ENCODE measurements at places on chromosomes 3 and 15.
A peak's percentile ranks its signal among the peaks of the same experiment; 100 is the strongest.

DNA sequence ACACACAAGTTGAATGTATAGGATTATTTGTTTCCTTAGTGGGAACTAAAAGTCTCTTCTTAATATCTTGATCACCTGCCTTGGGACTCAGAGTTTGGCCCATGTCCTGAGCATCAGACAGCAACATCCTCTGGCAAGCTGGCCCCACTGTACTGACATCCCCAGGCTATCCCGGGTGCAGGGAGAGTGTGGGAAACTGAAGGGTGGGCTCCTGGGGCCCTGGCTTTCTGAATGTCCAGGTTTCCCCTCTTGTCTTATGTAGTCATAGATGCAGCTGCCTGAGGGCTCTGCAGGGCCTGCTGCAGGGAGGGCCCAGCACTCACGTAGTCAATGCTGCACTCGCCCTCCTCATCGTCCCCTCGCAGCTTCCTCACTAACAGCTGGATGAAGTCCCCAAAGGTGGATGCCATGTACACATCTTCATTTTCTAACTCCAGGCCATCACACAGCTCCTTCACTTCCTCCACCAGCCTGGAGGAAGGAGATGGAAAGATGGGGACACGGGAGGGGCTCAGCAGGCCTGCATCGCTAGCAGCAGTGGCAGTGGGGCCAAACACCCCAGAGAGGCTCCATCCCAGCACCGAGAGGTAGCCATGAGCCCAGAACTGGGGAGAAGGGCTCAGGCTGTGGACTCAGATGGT lies 42.8 kb downstream of the ALDH1L1 start:
- no peak for DNase-seq

GRCh38 chr3:52470920-52471319 lies 15.5 kb downstream of the NISCH start:
- DNase-seq: no peak

DNA sequence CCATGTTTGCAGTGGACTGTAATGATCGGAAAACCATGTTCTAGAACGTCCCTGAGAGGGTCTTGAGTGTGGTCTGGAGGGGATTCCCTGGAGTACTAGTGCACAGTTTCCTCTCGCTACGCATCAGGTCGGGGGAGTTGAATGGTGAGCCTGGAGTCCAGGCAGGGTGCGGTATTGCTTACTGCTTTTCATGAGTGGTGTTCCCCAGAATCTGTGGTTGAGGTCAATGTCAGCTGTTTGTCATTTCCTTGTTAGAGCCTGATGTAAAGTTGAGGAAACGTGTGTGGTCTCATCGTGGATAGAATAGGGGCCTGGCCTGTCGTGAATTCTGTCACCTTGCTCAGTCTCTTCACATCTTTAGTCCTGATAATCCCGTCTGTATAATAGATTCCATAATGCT lies 328.2 kb upstream of the LRRFIP2 start:
- DNase-seq: no peak

- no peak for DNase-seq
Measured at GRCh38 chr3:8279886-8280550, 221.6 kb upstream of the LMCD1 start.

- no peak for DNase-seq
Measured at GRCh38 chr15:35987056-35987455, 441.1 kb upstream of the DPH6 start.

GRCh38 chr3:141476033-141476432 lies 10.8 kb upstream of the RASA2 start:
- no peak for DNase-seq

DNA sequence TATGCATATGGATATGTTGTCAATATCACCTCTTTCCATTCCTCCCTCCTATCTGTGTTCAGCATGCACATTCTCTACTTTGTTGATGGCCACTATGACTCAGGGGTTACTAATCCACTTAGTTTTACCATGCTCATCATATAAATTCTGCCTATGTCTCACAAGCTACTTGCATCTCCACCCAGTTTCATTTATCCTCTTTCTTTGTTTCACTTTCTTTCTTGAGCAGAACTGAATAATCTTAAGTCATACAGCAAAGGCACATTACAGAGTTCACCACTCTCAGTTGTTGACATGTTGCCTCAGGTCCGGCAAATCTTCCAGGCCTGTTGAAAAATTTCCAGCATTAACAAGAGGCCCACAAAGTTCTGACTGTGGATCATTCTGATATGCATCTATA lies 71.5 kb downstream of the SSR3 start:
- peak; percentile 72 for DNase-seq

DNA sequence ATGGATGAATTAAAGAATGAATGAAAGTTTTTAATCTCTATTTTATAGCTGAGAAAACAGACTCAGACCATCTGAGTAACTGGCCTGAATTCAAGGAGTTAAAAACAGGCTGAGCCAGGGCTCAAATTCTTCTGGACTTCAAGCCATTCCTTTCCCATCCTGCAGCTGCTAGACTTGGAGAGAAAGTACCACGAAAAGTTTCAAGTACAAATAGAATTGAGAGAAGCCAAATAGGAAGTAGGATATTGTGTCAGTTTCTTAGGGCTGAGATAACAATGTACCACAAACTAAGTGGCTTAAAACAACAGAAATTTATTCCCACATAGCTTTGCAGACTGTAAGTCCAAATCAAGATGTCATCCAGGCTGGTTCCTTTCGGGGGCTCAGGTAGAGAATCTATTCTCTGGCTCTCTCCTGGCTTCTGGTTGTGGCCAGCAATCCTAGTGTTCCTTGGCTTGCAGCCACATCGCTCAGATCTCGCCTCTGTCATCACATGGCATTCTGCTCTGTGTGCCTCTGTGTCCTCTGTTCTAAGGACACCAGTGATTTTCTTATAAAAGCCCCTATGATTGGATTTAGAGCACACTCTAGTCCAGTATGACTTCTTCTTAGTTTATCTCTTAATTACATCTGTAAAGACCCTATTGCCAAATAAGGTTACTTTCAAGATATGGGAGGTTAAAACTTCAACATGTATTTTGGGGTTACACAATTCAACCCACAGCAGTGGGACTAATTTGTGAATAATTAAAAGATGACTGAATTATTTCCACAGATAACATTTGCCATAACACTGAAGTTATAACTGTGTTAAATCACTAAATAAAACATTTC lies 25.7 kb upstream of the GOLIM4 start:
- peak; percentile 27 for DNase-seq

DNA sequence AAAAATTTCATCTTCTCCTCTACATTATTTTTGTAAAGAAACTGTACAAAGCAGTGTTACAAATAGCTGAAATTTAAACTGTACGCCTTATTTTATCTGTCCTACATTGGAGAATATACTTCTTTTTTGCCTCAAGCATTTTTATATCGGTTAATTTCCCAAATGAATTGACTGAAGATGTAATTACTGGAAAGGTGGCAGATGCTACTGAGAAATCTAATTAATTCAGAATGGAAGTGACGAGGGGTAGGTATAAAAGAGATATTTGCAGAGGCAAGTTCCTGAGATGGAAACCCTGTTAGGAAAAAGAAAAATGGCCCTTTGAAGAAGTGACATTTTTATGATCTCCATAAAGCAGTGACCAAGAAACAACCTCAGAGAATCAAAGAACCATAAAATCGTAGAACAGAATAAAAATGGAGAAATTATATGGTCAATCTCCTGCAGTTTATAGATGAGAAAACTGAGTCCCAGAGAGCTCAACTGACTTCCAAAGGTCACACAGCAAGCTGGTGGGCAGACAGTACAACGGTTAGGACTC lies 20.4 kb downstream of the RUVBL1 start:
- DNase-seq: no peak

GRCh38 chr3:103515116-103515515 lies 1080.3 kb downstream of the ZPLD1 start:
- DNase-seq: no peak

Data from adipocyte (in vitro differentiated cells).